ENCODE measurements at places on chromosomes 16 and 17. TPM values are rescaled to one million over a fixed set of nuclear protein-coding genes. Genes with fewer than 3 reads are reported as not detected.

The MYL11 gene
- total RNA-seq = not detected

The SMCR8 gene
- 22.5 TPM for total RNA-seq

The SPIRE2 gene
- 2.2 TPM for total RNA-seq

The HS3ST3B1 gene
- 4.6 TPM for total RNA-seq

The CCL14 gene
- total RNA-seq = not detected

The VMO1 gene
- total RNA-seq = 0.26 TPM

The RGS9 gene
- total RNA-seq = 1.6 TPM

The IL17C gene
- total RNA-seq = not detected

The CORO1A gene
- 1.2 TPM for total RNA-seq

The ACSM2A gene
- total RNA-seq = not detected

The SCGB1C2 gene
- not detected for total RNA-seq

The XAF1 gene
- 33.4 TPM for total RNA-seq

The MYO1C gene
- 216 TPM for total RNA-seq

The CRISPLD2 gene
- 45.5 TPM for total RNA-seq

The CTF1 gene
- 2.6 TPM for total RNA-seq

The PRR29 gene
- total RNA-seq = 0.32 TPM

The MYLK3 gene
- total RNA-seq = 0.39 TPM

The KRTAP1-1 gene
- not detected for total RNA-seq

The CALB2 gene
- total RNA-seq = 0.43 TPM

The NXN gene
- total RNA-seq = 60.6 TPM

The OR2C1 gene
- 0.11 TPM for total RNA-seq

The IQCK gene
- 13.1 TPM for total RNA-seq

The TTYH2 gene
- 1.3 TPM for total RNA-seq

The FBXW10 gene
- not detected for total RNA-seq

The CBX1 gene
- total RNA-seq = 53.0 TPM

The SLC2A4 gene
- total RNA-seq = 0.11 TPM

The KCTD19 gene
- total RNA-seq = 0.11 TPM

The SEC14L1 gene
- 41.6 TPM for total RNA-seq

The CNGB1 gene
- not detected for total RNA-seq

The PDILT gene
- total RNA-seq = not detected

The KIF2B gene
- total RNA-seq = not detected

The VPS4A gene
- total RNA-seq = 22.9 TPM

The COPZ2 gene
- total RNA-seq = 174 TPM

The LPO gene
- total RNA-seq = under 0.01 TPM

The MT1M gene
- 6.3 TPM for total RNA-seq

The C17orf67 gene
- 0.76 TPM for total RNA-seq

The LGALS9C gene
- not detected for total RNA-seq

The RMI2 gene
- 5.7 TPM for total RNA-seq
